ENCODE measurements at places on chromosomes 5 and 9.

DNA sequence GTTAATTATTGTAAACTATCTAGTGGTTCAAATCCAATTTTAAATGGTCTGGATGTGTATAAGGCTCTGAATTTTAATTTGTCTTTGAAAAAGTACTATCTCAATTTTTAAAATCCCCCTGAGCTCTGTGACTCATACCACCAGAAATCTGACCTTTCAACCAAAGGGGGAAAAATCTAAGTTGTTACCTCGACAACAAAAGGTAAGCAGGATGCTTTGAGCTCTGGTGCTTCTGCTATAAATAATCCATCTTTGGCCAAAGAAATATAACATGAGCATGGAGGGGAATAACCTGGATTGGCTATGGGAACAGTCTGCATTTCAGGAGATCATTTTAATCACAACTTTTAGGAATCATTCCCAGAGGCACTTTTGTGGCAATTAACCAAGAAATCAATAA, 76.3 kb upstream of the PCSK1 start:
- DNase-seq: no peak

DNA sequence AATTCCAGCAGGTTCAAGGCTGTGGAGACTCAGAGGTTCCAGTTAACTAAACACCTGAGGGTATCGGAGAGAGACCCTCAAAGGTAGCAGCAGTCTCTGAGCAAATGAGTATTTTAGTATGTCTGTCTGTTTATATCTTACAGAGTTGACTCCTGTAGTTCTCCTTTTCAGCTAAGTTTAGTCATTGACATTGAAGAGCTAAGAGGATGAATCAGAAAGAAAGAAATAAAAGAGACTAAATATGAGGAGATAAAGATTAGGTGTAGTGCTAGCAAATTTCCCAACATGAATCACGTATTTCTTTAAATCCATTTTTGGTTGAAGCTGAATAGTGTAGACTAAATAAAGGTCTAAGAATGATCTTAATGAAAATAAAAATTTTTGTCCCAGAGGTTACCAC, 474.0 kb upstream of the RGMB start:
- DNase-seq: no peak

GRCh38 chr5:33816791-33817190, 75.0 kb downstream of the ADAMTS12 start:
- no peak for DNase-seq

DNA sequence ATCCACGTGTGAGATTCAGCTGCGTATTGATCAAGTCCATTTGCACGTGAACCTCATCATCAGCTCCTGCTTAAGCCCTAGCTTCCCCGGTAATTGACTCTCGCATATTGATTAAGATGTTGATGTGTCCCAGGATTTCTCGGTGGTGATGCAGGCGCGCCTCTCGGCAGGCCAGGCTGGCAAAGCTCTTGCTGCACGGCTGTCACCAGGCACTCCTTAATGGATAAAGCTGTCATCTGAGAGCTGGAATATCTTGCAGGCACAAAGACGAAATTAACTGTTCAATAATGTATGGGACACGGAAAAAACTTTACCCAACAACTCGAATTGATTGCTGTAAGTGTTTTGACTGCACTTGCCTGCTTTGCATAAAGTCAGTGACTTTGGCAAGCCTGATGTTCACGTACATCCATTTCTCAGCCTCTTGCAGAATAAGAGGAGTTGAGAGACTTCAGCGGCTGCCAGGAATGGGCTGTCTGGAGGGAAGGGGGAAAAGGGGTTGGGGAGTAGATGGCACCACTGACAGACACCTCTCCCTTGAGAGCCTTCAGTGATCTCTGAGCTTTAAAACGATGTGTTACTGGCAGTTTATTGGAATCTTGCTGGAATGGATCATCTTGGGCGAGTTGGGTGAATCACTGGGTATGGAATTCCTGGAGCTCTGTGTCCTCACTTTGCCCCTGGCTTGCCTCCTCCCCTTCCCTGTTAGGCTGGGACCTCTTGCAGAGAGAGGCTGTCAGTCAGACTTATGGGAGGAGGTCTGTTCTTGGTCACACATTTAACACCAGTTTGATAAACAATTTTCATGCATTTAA, 650.3 kb downstream of the CCDC171 start:
- DNase-seq: no peak

DNA sequence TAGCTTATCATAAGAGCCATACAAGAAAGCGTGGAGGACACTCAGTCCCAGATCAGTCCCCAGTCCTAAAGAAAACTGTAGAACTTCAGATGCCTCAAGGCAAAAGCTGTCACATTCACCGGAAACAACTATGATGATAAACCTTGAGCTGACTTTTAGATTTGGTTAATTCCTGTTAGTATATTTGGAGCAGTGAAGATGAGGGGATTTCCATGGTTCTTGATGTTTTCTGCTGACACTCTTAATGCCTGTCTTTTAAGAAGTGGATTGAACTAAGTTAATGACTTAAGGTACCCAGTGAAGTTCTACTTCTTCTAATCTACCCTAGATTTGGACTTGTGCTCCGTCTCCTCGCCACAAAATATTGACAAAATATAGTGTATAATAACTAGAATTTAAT, 355.0 kb downstream of the EBF1 start:
- DNase-seq: no peak

GRCh38 chr5:143721925-143722324, 90.0 kb upstream of the HMHB1 start:
- DNase-seq: no peak

GRCh38 chr5:65356274-65356673, 125.4 kb downstream of the ADAMTS6 start:
- no peak for DNase-seq

GRCh38 chr9:21461377-21461776, 20.7 kb downstream of the IFNE start:
- DNase-seq: no peak

- no peak for DNase-seq
Measured at GRCh38 chr5:8961219-8961618, 584.7 kb downstream of the SEMA5A start.

GRCh38 chr5:44246986-44247385, 142.2 kb downstream of the FGF10 start:
- no peak for DNase-seq

GRCh38 chr9:36991516-36992134, 42.4 kb downstream of the PAX5 start:
- no peak for DNase-seq

DNA sequence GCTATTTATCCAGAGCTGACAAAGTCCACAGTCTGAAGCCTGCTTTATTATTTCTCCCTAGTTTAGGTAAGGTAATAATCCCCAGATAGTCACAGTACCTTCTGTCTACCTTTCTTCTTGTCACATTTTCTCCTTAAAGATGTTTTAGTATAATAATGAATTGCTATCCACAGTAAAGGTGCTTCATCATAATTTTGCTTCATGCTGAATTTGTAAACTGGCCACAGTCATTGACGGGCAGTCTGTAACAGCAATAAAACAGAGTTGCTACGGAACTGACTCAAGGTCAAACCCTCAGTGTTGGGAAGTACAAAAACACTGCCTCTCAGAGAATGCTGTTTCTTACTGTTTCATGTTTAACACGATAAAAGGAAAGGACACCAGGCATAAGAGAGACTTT, 195.7 kb downstream of the ZNF608 start:
- DNase-seq: no peak
